ENCODE measurements at places on chromosomes 16 and 17. TPM values are rescaled to one million over a fixed set of nuclear protein-coding genes. Genes with fewer than 3 reads are reported as not detected.
A peak's percentile ranks its signal among the peaks of the same experiment; 100 is the strongest.

DNA sequence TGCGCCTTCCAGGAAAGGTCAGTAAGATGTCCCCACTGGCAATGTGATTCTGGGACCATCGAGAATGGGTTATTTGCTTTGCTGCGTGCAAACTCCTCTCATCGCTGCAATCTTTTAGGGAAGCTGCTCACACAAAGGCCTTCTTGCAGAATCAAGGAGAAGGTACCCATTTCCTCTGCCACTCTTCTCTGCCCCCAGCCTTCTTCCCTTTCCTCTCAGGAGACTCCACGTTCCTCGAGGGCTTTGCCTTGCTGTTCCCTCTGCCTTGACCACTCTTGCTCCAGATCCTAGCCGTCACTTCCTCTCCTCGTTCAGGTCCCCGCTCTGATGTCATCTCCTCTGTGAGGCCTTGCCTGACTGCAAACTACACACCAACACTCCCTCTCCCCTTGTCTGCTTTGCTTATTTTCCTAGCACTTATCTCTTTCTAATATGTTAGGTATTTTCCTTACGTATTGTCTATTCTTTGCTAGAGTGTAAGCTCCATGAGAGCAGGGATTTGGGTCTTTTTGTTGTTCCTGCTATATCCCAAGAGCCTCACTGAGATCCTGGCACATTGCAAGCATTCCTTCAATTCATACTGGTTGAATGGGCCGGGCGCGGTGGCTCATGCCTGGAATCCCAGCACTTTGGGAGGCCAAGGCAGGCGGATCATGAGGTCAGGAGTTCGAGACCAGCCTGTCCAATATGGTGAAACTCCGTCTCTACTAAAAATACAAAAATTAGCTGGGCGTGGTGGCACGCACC is 5.3 kb upstream of the CRK start:
- no peak for DNase-seq

GRCh38 chr17:58446086-58446485 is 28.8 kb upstream of the RNF43 start:
- DNase-seq, result no peak

- no peak for DNase-seq
Observed at GRCh38 chr17:61481421-61481820, 29.2 kb downstream of the TBX4 start.

DNA sequence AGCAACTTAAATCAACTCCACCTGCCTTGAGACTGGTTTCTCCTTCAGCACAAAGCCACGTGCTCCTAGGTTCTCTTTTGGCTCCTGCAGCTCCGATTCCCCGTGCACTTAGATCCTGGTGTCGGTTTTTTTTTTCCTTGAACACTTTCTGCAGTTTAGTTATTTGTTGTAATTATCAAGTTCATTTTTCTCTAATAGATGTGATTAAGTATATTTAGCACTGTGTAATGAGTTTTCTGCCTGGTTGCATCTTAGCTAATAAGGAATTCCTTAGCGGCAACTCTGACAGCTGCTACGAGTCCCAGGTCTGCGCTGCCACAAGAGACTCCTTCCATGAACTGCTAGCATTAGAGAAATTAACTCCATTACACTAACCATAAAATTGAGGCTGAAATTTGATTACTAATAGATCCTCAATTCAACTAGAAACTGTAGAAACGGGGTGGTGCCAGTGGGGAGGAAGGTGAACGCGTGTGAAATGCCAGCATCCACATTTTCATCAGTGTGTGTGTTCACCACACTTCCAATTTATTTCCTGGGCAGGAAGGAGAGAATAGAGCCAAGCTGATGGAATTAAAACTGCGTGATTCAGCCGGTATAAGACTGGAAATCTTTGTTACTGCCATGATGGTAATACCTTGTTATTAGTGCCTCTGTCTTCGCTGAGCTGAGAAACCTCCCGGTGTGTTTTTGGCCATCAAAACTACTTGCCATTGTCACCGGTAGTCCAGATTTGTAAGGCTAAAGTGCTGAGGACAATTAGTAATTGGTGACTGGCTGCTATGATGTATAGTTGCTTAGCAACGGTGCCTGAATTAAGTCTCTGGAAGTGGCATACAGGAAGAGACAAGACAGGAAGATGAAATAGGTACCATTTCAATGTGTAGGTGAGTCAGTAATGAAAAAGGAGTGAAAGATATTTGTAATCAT is 232.4 kb downstream of the IRX3 start:
- no peak for DNase-seq

DNA sequence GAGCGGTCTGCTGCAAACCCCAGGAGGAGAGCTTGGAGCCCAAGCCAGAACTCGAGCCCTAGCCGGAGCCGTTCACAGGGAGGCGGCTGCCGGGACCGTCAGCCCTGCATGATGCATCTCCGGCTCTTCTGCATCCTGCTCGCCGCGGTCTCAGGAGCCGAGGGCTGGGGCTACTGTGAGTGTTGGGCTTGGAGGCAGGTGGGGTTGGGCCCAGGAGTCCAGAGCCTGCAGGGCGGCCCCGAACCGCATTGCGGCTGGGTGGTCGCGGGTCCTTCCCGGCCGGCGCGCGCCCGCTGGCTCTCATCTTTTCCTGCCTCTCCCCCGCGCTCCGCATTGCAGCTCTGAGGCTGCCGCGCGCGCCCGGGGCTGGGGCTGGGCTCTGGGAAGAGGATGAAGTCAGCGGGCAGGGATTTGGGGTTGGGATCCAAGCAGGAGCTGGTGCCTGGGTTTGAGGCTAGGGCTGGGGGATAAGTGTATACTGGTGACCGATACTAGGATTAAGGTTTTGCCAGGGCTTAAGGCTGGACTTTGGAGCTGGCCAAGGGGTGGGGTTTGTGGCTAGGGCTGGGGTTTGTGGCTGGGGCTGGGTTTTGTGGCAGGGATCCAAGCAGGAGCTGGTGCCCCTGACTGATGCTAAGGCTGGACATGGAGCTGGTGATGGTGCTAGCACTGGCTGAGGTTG is 532 bp downstream of the CNTNAP1 start:
- DNase-seq, result peak; percentile 89

DNA sequence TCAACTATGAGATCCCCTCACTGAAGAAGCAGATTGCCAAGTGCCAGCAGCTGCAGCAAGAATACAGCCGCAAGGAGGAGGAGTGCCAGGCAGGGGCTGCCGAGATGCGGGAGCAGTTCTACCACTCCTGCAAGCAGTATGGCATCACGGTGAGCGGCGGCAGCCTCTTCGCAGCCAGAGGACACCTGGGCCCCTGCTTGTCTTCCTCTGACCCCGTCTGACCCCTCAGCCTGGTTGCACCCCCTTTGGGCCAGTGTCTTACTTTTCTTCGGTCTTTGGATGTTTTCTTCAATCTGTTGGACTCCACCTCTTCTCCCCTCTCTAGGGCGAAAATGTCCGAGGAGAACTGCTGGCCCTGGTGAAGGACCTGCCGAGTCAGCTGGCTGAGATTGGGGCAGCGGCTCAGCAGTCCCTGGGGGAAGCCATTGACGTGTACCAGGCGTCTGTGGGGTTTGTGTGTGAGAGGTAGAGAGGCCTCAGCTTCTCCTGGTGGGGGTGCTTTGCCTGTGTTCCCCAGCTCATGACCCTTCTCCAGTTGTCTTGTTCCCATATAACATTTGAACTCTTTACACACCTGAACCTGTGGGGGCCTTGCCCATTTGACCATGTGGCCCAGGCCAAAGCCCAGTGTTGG is 4.4 kb downstream of the CDK5RAP3 start:
- no peak for DNase-seq

- no peak for DNase-seq
Observed at GRCh38 chr16:83397601-83398291, 410.0 kb upstream of the HSBP1 start.

- no peak for DNase-seq
Observed at GRCh38 chr17:65115839-65116238, 21.3 kb upstream of the RGS9 start.

GRCh38 chr16:50956637-50957036 is 194.4 kb downstream of the SALL1 start:
- no peak for DNase-seq

DNA sequence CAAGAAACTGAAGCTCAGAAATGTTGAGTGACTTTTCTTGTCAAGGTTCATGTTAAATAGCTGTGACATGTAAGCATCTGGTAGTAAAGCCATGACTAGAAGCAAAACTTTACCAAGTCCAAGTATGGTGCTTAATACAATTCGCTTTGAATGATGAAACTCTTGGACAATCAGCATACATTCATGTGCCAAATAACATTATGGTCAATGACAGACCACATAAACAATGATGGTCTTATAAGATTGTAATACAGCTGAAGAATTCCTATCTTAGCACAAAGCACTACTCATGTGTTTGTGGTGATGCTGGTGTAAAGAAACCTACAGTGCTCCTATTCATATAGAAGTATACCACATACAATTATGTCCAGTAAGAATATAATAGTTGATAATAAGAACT is 97.1 kb upstream of the RPRML start:
- DNase-seq, result peak; percentile 5

- DNase-seq, result peak; percentile 61
Observed at GRCh38 chr16:1407753-1408152, 6.8 kb downstream of the UNKL start.

- DNase-seq, result no peak
Observed at GRCh38 chr16:66263168-66263972, 103.1 kb upstream of the CDH5 start.

DNA sequence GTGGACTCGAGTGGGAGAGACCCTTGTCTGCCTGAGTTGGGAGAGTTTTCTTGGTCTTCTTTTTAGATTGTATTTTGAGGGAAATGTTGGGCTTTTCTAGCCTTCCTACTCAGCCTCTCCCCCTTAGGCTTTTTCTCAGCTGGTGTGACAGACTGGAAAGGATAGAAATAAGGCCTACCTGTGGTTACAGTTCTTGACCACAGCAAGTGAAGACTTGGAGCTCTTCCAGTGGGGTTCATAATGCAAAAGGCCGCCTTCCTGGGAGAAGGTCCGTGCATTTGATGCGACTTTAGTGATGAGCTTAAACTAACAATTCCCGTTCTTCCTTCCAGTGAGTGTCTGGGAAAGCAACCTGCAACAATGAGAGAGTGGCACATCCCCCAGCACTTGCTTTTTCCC is 56.8 kb downstream of the B9D1 start:
- DNase-seq, result no peak

GRCh38 chr16:89550421-89551007 is 10.0 kb upstream of the RPL13 start:
- DNase-seq, result no peak

DNA sequence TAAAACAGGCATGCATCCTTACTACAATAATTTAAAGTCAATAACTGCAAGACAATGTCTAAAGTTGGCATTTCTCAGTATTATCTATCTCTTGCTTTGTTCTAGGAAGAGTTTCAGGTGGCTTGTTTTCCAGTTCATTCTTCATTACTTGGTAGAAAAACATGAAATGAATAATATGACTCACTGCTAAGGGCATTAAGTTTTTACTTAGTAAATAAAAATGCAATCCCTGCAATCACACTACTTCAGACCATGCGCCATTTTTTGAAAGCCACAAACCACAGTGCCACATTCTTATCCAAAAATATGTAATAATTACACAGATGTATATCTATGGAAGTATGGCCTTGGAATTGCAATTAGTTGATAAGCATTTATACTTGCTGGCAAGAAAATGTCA is 55.4 kb downstream of the CREBBP start:
- peak; percentile 76 for DNase-seq

- no peak for DNase-seq
Observed at GRCh38 chr17:69428252-69428980, 13.9 kb downstream of the MAP2K6 start.

- DNase-seq, result no peak
Observed at GRCh38 chr17:72123530-72124437, 3.0 kb downstream of the SOX9 start.

GRCh38 chr17:83025636-83026280 is 53.7 kb upstream of the METRNL start:
- no peak for DNase-seq

GRCh38 chr17:61196302-61196704 is 203.3 kb upstream of the TBX2 start:
- no peak for DNase-seq

GRCh38 chr16:88012360-88012759 is 61.1 kb downstream of the BANP start:
- no peak for DNase-seq

GRCh38 chr17:2405247-2405926 is 4.5 kb upstream of the MNT start:
- peak; percentile 97 for DNase-seq

- DNase-seq, result peak; percentile 86
Observed at GRCh38 chr16:55465077-55465896, 13.7 kb upstream of the MMP2 start.

- DNase-seq, result peak; percentile 57
Observed at GRCh38 chr17:38448208-38448771, 20.0 kb downstream of the ARHGAP23 start.

GRCh38 chr16:47627721-47628120 is 166.6 kb downstream of the PHKB start:
- no peak for DNase-seq

The FOXJ1 gene
- total RNA-seq, result not detected

The RND2 gene
- not detected for total RNA-seq

The VTN gene
- total RNA-seq, result not detected

The WFIKKN2 gene
- total RNA-seq, result not detected

The C1QTNF8 gene
- not detected for total RNA-seq

The CLDN9 gene
- total RNA-seq, result not detected

The HOXB8 gene
- not detected for total RNA-seq

The CBX2 gene
- 0.13 TPM for total RNA-seq

The CBFA2T3 gene
- not detected for total RNA-seq

The MED13 gene
- 25.2 TPM for total RNA-seq

The VPS35 gene
- 213 TPM for total RNA-seq

All from GM23248 (cell line).